ENCODE measurements at places on chromosomes 7 and 10.
A peak's percentile ranks its signal among the peaks of the same experiment; 100 is the strongest.

- DNase-seq = no peak
Measured at GRCh38 chr7:100567031-100567730, 6.5 kb downstream of the SAP25 start.

GRCh38 chr10:78847485-78847884, 221.3 kb upstream of the ZMIZ1 start:
- DNase-seq = no peak

DNA sequence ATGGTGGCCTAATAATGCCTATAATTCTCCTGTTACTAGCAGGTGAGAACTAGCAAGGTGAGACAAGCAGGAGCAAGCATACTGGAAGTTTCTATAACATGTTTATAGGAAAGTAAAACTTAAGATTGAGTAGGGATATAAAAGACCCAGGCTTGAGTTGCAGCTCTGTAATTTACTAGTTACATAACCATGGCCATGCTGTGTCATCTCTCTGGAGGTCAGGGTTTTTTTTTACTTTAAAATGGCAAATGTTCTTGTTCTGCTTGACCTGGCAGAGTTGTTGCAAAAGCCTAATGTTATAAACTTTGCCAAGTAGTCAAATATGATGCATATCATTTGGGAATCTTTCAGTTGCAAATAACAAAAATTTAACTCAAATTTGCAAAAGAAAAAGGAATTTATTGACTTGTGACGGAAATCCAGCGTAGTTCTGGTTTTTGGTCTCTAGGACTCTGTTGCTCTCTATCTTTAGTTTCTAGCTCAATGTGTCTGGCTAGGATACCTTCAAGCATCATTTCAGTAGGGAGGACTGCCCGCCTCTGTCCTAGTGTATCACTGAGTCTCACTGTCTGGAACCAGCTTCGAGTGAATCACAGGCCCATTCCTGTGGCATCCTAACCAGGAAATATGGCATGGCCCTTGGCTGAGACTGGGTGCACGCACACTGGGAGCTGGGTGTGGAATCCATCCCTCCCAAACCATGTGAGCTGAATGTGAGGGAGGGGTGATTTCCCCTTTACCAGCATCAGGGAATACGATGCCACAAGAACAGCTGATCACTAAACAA, 67.9 kb downstream of the ADAM22 start:
- DNase-seq = no peak

- DNase-seq = no peak
Measured at GRCh38 chr7:147759327-147759943, 831.1 kb upstream of the C7orf33 start.

- DNase-seq = no peak
Measured at GRCh38 chr7:67343572-67343971, 346.9 kb downstream of the TYW1 start.

GRCh38 chr10:27285093-27285492, 44.5 kb upstream of the ACBD5 start:
- DNase-seq = peak; percentile 52

GRCh38 chr7:92461027-92462003, 14.0 kb downstream of the GATAD1 start:
- DNase-seq = peak; percentile 40

- DNase-seq = no peak
Measured at GRCh38 chr7:68725843-68726785, 872.2 kb upstream of the AUTS2 start.

GRCh38 chr10:62082729-62083411, 181.4 kb downstream of the ARID5B start:
- DNase-seq = peak; percentile 70

- DNase-seq = no peak
Measured at GRCh38 chr7:66666313-66666952, 37.8 kb downstream of the KCTD7 start.

DNA sequence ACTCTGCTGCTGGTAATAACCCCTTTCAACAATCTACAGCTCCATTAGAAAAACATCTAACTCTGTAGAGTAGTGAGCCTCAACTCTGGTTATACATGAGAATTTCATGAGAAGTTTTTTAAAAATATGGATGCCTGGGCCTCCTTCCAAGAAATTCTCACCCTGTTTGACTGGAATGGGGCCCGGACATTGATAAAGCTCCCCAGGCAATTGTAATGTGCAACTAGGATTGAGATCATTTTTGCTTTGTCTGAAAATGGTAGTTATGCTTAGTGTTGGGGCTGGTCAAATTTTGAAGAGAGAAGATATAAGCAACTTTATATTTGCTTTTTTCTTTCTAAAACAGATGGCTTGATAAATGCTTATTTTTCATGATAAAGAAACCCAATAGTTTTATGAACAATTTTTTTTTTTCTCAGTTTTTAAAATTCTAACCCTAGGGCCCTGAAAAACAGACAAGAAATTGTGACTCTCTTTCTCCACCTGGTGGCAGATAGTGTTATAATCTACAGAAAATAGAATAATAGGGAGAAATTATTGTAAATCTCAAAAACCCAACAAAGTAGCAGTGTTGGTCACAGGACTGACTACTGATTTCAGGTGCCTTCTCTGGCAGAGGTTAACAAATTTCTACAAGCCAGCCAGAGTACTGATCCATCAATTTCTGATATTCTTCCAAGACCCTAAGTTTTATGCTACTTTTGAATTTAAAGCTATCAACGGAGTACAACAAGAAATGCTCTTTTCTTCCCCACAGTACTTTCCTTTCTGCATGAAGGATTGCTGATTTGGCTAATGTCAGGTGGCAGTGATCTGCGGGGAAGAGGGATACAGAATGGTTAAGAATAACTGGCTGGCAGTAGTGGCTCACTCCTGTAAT, 174.8 kb downstream of the DKK1 start:
- no peak for DNase-seq

- DNase-seq = no peak
Measured at GRCh38 chr10:72665925-72666324, 26.0 kb upstream of the MCU start.

Measured in CD4-positive, alpha-beta T cell treated with Interleukin-4 for 4 hours (primary cell).